Epithelial cell of proximal tubule (primary cell): ENCODE measurements at places on chromosomes 1 and 21.

- no peak for DNase-seq
Measured at GRCh38 chr1:29958271-29958670, 721.9 kb downstream of the PTPRU start.

DNA sequence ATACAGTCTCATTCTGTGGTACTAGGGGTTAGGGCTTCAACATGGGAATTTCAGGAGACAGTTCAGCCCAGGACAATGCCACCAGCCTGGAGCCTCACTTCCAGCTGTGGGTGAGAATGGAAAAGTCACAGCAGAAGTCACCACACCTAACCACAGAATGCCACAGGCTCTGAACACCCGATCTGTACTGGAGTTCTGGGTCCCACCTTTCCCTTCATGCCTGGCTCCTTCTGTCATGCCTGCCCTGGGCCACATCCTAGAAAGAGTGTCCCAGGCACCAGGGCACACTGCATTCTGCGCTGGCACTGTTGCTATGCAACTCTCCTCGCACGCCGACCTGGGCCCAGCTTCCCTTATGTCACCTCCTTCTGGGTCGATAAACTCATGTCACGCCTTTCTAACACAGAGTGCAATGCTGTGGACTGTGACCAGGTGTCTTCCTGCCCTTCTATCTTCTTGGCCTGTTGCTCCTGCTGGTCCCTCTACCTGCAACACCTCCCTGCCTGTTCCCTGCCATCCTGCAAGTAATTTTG, 21.2 kb downstream of the RCSD1 start:
- no peak for DNase-seq

DNA sequence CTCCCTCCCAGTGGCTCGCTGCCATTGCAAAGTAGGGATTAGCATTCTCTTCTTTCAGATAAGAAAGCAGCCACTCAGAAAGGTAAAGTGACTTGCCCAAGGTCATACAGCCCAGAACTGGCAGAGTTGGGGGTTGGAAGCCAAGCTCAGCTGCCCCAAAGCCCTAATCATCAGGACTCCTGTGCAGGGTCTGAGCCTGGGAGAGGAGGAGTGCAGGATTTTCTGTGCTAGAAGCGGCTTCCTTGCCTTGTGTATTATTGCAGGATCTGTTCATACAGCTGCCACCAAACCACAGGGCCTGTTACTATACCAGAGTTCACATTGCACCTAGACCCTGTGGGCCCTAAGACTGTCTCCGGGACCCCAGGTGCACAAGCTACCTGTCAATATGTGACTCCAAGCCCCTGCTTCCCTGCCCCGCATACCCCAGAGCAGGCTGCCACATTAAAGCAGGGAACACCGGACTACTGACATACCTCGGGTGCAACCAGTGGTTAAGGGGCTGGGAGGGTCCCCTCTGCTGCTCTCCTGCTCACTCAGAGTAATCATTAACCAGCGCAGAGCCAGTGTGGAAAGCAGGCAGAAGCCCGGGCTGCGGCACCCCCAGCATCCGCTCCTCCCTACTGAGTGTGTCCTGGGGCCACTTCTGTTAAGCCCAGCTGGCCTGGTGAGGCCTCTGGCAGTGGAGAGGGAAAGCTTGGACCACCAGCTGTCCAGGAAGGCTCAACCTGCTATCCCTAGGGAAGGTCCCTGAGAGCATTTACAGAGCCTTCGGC, 15.8 kb downstream of the HSPG2 start:
- peak; percentile 45 for DNase-seq

DNA sequence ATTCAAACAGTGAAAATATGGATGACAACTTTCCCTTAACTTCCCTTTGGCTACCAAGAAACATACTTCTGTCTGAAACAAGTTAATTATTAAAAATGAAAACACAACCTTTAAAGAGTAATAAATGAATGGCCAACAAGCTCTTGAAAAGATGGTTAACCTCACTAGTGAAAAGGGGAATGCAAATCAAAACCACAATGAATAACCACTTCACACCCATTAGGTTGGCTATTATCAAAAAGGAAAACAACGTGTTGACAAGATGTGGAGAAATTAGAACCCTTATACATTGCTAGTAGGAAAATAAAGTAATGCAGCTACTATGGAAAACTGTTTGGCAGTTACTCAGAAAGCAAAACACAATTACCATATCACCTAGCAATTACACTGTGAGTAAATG, 14.1 kb downstream of the COP1 start:
- DNase-seq, result peak; percentile 51

DNA sequence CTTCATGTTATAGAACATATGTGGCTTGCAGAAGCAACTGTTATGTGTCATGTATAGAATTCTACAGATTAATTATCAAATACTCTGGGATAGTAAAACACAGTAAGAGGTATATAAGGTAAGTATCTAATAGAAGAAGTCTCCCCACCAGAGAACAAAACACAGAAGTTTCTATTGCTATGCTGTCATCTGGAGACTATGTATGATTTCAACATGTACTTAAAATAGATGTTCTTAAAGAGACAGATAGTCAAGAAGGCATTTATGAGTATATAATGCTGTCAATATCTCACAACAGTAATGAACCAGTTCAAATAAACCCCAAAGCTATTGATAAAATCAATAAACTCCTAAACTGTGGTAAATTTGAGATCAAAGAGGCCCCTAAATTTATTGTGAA, 8.1 kb upstream of the ADCY10 start:
- DNase-seq, result no peak

- DNase-seq, result no peak
Measured at GRCh38 chr1:229117664-229118300, 153.1 kb upstream of the RAB4A start.

DNA sequence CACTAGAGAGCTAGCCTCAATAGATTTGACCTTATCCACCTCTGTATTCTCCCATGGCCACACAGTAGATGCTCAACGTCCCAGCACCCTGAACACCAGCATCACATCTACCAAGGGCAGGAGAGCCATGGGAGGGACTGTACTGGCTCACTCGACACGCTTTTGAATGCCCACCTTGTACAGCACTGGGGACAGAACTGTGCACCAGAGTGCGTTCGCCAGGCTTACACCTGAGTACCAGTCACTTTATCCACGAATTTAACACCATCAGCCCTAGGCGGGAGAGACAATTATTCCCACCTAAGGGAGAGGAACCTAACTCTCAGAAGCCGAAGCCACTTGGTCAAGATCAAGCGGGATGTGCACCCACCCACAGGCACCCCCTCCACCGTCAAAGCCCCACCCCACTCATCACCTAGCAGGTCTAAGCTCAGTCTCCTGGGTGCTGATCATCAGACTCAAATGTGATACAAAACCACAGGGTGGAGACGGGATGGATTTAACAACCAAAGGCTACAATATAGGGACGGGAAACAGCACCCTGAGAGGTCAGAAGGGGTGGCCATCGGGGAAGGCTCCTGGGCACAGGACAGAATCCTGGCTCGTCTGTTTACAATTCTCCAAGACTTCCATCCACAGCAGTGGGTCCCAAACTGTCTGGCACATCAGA, 110.5 kb downstream of the GLIS1 start:
- no peak for DNase-seq

DNA sequence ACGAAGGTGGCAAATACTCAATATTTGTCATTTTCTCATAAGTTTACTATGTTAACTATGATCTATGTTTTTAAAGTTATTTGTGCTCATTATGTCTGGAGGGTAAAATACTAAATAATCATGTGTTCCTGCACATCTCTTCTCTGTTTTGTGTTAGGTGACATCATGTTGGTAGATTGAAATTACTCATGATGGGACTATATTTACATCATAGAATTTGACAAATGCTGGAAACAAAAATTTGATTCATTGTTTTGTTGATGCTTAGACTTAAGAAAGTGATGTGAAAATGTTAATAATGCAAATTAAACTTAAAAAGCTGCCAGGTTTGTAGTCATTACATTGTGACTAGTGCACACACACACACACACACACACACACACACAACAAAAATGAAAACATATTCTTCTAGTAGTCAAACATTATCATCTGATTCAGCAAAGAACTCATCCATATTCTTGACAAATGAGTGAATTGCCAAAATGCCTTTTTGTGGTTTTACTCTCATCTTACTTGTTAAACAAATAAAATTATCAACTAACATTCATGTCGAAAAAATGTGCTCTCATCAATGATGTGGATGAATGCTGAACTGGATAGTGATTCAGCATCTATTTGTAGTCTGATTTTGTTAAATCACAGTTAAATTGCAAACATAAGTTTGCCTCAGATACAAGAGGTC, 870.7 kb downstream of the BRINP3 start:
- peak; percentile 29 for DNase-seq

DNA sequence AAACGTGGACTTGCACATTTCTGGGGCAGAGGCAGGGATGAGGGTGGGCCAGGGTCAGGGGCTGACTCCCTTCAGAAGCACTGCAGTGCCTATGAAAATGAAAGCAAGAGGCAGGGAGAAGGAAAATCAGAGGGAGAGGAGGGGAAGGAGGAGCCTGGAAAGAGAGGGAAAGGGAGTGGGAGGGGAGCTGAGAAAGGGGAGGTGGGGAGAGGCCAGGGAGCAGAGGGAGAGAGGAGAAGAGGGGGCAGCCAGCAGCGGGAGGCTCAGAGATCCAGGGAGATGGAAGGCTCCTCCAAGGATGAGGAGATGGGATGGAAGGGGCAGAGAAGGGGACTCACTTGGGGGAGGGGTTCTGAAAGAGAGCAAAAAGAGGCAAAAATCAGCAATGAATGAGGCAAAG, 96.3 kb upstream of the KLHDC7A start:
- DNase-seq, result no peak

- no peak for DNase-seq
Measured at GRCh38 chr1:83802460-83803152, 196.3 kb downstream of the TTLL7 start.

DNA sequence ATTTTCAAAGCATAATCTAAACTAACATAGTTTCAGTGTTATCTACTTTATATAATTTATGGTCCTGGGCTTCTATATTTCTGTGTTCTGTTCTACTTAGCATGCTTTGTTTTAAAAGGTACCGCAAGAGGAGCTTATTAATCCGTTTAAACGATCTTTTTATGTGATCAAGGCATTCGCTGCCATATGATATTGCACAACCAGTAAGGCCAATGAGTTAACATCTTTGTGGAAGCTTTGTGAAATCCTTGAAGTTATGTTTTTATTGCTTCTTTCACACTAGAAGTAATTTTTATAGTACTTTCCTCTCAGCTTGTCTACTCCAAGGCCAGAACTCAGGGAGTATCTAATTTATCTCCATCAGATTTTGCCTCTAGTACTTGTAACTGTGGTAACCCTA, 8.9 kb downstream of the LRRC8C start:
- DNase-seq, result no peak

DNA sequence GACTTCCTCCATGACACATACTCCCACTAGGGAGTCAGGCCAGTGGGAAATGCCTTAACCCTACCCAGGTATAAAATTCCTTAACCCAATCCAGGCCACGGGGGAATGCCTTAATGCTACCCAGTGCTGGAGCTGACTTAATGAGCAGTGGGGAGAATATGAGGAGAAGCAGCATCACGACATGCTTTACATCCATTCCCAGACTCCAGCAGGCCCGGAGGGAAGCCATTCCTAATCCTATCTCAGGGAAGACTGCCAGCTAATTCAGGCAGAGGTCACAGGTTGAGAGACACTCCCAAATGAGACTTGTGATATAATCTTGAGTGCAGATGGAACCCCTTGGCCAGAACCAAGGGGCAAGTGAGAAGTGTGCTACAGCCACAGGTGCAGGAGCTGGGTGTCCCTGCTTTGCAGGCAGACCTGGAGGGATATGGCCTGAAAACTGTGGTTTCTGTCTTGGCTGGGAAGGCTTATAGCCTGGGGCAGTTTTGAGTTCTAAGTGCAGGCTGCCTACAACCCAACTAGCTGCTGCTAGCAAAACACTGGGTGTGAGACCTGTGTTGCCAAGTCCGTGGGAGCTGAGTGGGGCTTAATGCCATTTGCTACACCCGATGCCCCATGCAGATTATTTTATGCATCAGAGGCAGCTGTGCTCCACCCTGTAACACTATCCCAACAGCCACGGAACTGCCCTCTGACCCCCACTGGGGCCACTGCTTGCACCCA, 45.1 kb upstream of the GUCA2A start:
- DNase-seq, result no peak

- no peak for DNase-seq
Measured at GRCh38 chr21:14383596-14384180, 742 bp upstream of the HSPA13 start.

DNA sequence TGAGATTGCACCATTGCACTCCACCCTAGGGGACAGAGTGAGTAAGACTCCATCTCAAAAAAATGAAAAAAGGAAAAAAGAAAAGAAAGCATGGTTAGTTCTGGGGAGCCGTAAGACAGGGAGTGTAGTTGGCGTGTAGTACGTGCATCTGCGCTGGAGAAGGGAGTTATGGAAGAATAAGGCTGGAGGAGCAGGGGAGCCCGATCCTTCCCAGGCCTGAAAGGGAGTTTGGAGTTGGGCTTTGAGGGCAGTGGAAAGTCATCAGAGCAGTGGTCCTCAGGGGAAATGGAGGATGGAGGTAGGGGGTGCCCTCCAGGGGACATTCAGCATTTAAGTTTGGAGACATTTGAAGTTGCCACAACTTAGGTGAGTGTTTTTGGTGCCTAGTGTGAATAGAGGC, 11.3 kb upstream of the TMEM201 start:
- no peak for DNase-seq

GRCh38 chr1:231240531-231240882, 505 bp upstream of the GNPAT start:
- DNase-seq, result no peak

GRCh38 chr21:39052718-39053117, 130.5 kb downstream of the PSMG1 start:
- no peak for DNase-seq

- DNase-seq, result no peak
Measured at GRCh38 chr1:154720328-154721297, 112.6 kb upstream of the ADAR start.

DNA sequence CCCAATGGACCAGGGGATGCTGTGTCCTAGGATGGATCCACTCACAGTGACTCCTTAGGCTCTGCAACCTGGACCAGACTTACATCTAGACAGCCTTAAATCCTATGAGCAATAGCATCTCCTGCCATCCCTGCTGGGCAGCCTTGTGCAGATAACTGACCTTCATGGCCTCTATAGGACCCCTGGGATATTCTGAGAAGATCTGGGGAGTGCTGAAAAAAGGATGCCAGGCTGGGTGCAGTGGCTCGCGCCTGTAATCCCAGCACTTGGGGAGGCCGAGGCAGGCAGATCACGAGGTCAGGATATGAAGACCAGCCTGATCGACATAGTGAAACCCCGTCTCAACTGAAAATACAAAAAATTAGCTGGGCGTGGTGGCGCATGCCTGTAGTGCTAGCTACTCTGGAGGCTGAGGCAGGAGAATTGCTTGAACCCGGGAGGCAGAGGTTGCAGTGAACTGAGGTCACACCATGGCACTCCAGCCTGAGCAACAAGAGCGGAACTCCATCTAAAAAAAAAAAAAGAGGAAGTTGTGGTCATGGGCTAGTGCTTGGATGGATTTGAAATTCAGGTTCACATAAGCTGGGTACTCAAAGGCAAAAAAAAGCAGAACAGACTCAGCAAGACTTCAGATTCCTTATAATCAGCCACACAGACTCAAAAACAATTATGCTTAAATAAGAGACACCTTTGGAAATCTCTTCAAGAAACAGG, 10.9 kb upstream of the SH2D1B start:
- no peak for DNase-seq

- no peak for DNase-seq
Measured at GRCh38 chr1:24105368-24106160, 6.4 kb downstream of the MYOM3 start.
